Omental fat pad (tissue), 4 donors: ENCODE measurements at places on chromosomes 11 and 22. TPM values are rescaled to one million over a fixed set of nuclear protein-coding genes. Genes with fewer than 3 reads are reported as not detected.

DNA sequence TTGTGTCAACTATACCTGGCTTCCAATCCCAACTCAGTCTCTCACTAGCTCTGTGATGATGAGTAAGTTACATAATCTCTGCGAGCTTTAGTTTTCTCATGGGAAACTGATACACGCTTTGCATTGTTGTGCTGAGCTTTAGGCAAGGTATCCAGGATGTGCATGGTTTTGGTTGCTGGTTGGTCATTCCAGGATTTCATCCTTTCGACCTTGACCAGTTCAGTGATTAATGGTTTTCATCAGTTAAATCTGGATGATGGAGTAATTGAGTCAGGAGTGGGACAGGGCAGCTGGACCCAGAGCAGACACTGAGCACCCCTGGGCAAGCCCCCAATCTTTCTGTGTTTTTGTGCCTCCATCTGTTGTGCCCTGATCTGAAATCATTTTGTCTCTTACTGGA lies 417.3 kb upstream of the CADM1 start:
- DNase-seq, result no peak

DNA sequence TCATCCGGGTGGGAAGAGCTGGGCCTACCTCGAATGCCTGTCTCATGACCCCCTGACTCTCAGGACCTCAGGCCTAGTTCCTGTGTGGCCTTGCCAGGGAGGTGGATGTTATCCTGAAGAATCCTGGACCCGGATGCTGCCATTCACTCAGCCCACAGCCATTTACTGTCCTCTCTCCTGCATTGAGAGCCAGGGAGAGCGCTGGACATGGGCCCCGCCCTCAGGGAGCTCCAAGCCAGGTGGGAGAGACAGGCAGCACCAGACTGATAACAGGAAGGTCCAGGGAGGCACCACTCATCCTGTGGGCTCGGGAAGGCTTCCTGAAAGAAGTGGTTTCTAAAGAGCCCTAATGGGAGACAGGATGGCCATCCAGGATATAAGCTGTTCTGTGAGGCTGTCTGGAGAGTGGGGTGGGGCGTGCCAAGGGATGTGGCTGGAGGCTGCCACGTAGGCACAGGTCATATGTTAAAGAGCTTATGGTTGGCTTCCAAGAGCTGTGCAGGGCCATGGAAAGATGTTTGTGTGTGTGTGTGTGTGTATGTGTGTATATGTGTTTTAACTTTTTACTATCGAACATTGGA lies 8.6 kb downstream of the SERPINH1 start:
- no peak for DNase-seq

DNA sequence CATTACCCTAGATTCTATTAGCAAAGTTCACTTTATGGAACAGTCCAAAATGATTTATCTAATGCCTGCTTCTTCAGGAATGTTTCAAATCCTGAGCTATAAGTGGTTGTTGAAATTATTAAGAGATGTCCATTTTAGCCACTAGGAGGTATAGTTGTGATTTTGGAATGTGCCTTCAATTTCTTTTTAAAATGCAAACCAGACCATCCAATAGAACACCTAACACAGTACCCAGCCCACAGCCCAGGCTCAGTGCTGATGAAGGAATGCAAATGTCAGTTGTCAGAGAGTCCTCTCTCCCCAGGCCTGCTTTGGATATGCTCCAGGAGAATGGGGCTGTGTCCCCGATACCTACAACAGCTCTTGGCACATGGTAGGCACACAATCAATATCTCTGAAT lies 85.8 kb upstream of the E2F8 start:
- DNase-seq, result no peak

PIWIL4 gene
- total RNA-seq, result 2.8 TPM

DNA sequence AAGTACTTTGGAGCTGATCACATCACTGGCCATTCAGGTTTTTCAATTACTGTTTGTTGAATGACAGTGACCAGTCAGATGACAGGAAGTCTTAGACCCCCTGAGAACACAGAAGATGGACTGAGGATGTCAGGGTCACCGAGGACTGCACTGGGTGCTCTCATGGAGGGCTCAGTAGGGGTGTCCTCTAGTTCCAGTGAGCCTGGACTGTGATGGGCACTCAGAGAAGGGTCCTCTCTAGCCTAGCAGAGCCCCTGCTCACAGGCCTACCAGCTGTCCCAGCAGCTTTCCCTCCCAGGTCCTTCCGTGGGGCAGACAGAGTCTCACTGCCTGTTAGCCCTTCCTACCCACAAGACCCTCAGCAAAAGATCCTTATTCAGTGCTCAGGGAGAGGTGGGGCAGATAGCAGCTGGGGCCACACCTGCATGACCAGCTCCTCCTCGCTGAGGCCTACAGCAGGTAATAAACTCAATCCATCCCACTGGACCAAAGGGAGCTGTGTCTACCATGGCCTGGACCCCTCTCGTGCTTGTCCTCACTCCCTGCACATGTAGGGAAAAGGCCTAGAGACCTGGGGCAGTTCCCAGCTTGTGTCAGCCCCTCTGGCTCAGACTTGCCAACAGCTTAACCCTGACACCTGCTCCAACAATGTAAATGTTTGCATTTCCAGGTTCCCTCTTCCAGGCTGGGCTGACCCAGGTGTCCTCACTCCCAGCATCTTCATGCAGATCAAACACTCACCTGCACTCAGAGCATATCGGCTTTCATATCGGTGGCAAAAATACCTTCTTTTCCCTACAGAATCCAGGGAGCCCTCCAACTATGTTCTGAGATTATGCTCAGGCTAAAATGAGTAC lies 25.2 kb upstream of the VPREB1 start:
- no peak for DNase-seq

DNA sequence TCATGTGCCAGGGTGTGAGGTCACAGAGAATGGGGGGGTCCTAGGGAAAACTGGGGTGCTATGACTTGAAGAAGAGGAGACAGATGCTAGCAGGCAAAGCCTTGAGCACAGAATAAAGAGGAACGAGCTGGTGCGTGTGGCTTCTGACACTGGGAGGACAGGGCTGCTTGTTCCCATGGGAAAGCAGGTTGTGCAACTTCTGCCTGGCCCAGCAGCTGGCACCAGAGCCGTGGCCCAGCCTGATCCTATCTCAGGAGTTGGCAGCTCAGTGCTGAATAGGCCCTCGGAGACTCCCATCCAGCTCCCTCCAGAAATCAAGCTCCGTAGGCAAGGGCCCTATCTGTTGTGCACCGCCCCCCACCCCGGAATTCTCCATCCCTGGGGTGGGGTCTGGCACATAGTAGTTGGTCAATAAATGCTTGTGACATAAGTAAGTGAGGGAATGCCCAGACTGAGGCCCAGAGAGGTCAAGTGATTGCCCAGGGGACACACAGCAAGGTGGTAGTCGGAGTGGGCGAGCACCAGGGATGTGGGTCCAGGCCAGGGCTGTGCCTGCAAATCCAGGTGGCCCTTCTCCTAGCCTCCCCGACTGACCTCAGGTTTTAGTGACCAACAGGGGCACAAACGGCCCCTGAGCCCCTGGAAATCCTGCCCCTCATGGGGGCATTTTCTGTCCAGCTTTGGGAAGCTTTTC lies 19.5 kb upstream of the FADD start:
- DNase-seq, result no peak

DNA sequence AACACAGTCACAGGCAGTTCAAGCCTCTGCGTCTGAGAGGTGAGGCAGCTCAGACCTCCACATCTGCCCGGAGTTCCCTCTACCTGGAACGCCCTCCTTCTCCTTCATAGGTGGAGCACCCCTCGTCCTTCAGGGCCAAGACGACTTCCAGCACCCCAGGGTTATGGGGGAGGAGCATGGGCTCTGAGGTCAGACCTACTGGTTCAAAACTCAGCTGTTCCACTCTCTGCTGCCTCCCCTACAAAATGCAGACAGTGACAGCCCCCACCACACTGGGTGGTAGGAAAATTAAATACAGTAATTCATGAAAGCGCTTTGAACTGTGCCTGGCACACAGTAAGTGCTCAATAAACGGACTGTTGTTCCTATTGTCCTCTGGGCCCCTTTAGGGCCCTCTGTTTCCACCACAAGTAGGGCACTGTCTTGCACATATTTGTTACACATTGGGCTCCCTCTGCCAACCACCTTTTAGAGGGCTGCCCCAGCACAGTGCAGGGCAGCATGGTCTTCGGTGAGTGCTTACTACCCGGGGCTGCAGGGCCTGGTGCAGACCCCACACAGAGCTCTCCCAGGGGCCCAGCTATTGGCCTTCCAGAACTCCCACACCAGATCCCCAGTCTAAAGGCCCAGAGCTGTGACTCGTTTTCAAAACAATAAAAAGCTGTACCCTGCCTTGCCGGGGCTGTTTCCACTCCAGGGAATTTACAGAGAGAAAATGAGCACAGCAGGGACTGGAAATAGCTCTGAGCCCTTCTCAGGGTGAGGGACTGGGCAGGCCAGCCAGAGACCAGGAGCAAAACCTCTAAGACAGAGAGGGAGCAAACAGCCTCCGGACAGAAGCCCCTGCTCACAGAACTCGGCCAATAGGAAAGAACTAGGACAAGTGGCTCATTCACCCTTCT lies 2.5 kb downstream of the TMEM184B start:
- no peak for DNase-seq

DNA sequence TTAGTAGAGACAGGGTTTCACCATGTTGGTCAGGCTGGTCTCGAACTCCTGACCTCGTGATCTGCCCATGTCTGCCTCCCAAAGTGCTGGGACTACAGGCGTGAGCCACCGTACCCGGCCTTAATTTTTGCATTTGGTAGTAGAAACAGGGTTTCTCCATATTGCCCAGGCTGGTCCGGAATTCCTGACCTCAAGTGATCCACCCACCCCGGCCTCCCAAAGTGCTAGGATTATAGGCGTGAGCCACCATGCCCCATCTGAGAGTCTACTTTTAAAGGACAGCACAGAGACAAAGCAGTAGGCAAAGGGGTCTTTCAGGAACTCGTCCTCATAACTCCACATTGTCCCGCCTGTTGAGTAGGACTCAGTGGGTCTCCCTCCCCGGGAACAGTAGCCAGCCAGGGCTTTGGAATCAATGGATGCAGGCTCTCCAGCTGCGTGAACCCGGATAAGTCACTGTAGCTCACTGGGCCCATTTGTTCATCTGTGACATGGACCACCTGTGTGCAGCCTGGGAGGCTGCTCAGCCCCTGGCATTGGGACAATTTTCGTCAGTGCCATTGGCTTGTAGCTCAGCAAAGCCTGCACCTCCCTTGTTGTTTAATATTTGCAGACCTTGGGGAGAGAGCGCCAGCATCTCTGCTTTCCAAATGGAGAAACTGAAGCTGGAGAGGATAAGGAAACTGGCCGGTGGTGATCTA lies 86.1 kb downstream of the ARHGAP8 start:
- no peak for DNase-seq

PHF21B gene
- total RNA-seq, result not detected

P4HA3 gene
- total RNA-seq, result 0.79 TPM

DNA sequence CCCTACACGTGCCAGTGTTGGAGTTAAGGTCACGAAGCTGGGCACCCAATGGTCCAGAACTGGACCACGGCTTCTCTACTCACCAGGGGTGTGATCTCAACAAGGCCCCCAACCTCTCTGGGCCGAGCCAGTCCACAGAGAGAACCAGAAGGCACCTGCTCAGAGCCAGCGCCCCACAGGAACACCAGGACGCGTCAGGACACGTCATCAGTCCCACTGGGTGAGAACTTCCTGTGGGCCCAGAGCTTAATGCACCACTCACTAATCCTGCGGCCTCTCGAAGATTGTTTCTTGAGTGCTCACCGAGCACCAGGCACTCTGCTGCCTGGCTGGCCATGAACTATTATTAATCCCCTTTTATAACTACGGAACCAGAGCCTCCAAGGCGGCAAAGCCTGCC lies 10.1 kb downstream of the PHF21B start:
- no peak for DNase-seq

DNA sequence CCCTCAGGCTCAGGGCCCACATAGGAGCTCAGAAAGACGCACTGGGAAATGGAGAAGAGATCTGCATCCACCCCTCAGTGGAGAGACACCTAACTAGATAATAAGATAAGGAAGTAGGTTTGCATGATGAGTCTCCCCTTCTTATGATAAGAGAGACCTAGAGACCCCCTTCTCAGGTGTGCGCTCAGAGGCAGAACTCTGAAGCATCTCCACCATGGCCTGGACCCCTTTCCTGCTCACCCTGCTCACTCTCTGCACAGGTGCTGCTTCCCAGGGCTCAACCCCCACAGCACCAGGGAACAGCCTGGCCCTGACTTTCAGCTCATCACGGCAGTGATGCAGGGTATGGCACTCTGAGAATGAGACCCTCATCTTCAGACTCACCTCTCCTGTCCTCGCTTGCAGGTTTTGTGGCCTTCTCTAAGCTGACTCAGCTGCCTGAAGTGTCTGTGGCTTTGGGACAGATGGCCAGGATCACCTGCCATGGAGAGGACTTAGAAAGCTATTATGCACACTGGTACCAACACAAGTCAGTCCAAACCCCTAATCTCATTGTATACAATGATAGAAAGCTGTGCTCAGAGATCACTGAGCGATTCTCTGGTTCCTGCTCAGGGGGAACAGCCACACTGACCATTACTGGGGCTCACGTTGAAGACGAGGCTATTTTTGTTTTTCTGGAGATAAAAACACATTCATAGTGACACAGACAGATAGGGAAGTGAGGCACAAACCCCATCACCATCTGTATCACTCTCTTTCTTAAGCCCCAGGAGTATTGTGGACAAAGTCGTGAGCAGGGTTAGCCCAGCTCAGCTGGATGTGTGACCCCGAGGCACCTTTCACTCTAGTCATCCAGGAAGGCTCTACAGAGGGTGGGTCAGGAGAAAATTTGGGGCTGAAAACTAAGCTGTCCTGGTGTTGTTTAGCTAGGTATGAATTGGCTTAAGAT lies 29.7 kb upstream of the IGLL5 start:
- DNase-seq, result no peak

GRCh38 chr22:27996981-27997380 lies 77.9 kb upstream of the PITPNB start:
- DNase-seq, result no peak

- DNase-seq, result no peak
Measured at GRCh38 chr11:92830377-92831155, 138.9 kb upstream of the MTNR1B start.

- no peak for DNase-seq
Measured at GRCh38 chr11:95762534-95762933, 27.0 kb downstream of the FAM76B start.

MS4A4E gene
- total RNA-seq, result 2.2 TPM

GRCh38 chr11:12411806-12412727 lies 34.7 kb downstream of the PARVA start:
- DNase-seq, result no peak

SMTNL1 gene
- total RNA-seq, result not detected

DNA sequence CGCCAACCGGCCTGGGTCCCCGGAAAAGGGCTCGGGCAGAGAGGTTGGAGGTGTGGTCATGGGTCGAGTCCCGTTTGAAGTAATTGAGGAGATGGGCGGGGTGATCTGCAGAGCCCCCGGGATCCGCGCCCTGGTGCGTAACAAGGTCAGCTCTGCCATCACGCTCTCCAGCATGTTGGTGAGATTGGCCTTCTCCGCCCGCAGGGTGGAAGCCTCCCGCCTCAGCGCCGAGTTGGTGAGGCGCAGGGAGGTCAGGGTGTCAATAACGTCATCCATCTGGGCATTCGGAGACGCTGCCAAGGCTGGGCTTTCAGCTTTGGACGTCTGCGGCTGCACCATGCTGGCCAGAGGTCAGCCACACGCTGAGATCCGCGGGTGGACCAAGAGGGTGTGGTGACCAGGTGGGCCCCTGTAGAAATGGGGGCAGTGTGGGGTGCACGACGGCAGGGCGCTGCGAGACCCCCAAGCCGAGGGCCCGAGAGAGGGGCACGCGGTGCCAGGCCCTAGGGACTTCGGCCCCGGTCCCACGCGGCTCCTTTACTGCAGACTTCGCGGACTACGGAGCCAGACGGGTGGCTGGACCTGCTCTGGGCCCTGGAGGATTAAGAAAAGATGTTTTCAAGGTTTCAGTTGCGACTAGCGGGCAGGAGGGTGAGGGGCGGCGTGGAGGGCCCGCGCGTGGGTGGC lies 672 bp downstream of the RTL6 start:
- DNase-seq, result no peak

GRCh38 chr11:11105361-11105760 lies 247.5 kb upstream of the ZBED5 start:
- no peak for DNase-seq
